ENCODE measurements at places on chromosomes 11 and 22. TPM values are rescaled to one million over a fixed set of nuclear protein-coding genes. Genes with fewer than 3 reads are reported as not detected.

AIFM3 gene
- not detected for polyA plus RNA-seq

DNA sequence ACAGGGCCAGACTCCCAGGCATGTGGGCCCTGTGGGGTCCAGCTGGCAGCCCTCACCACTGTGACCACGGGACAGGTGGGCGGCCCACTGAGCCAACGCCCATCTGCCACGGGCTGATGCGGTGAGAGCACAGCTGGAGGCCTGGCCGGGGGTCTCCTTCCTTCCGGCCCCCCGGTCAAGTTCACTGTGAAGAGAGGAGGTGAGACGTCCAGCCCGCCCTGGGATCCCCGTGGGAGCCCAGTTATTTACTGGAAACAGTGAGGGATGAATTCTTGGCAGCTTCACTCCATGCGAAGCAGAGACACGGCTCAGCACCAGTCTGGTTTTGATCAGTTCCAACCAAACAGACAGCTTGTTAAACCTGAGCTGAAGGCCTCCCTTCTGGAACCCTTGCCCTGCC lies 38.7 kb downstream of the WNT11 start:
- no peaks in the 10 kb centered on the region for H3K27me3 ChIP-seq
- H3K36me3 ChIP-seq = no peaks in the 10 kb centered on the region
- no peaks in the 10 kb centered on the region for H3K4me1 ChIP-seq
- no peak for DNase-seq
- no peak overlapping the region for H3K27ac ChIP-seq

GRCh38 chr11:76236092-76236999 lies 30.0 kb upstream of the WNT11 start:
- peak overlapping the region; percentile 87 for H3K27ac ChIP-seq
- peak overlapping the region; percentile 63 for H3K4me3 ChIP-seq
- no peaks in the 10 kb centered on the region for H3K36me3 ChIP-seq
- H3K27me3 ChIP-seq = no peaks in the 10 kb centered on the region

- H3K27ac ChIP-seq = no peak overlapping the region
- DNase-seq = no peak
- H3K27me3 ChIP-seq = no peaks in the 10 kb centered on the region
Observed at GRCh38 chr11:128179039-128179438, 408.3 kb downstream of the ETS1 start.

DNA sequence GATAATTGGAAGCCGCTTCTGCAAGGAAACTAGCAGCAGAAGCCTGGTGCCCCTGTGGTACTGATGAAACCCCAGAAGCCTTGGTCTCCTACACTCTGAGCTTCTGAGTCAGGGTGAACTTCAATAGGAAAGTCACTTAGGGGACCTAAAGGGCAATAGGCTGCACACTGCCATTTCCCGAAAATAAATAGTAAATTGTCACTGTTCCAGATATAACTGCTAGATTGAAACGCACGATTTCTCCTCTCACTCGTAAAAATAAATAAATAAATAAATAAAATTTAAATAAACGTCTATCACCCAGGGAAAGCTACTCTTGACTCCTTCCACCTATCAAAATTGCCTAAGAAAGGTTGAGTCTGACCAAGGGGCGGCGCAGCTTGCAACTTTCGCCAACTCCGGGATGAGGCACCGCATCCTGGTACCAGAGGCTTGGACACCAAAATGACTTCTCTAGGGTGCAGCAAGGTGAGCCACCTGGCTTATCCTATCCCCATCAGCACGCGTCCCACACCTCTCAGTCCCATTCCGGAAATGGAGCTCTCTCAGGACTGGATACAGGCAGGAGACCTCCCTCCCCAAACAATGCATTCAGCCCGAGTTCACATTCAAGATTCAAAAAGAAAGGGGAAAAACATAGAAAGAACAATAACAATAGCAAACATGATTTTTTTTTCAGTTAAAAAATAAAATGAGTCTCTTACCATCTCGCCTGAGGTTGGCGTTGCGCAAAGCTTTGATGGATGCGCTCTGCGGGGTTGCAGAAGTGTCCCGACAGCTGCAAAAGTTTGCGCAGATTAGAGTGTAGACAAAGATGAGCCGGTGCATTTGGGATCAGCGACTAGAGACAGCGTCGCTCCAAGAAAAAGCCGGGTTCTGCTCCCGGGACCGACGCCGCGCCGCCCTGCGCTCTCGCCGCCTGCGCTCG lies 583 bp downstream of the PDGFD start:
- H3K27ac ChIP-seq = peak overlapping the region; percentile 63
- peak; percentile 67 for DNase-seq
- no peaks in the 10 kb centered on the region for H3K36me3 ChIP-seq
- peaks cover 3% of the 10 kb centered on the region for H3K4me1 ChIP-seq
- H3K27me3 ChIP-seq = no peaks in the 10 kb centered on the region

DNA sequence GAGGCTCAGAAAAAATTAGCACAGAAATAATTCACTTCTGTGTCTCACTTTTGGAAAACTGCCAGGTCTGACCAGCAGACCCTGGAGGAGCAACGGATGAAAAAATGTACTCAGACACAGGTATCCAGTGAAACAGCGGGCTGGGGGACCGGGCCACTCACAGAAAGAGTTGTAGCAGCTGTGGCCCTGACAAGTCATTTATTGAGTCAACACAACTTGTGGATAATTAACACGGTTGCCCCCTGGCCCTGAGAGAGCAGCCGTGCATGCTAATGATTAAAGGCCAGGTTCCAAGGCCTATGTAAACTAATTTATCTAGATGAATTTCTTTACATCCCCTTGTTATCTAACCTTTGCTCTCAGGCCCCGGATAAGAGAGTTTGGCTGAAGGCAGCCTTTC lies 131.3 kb downstream of the AASDHPPT start:
- H3K4me3 ChIP-seq = no peak overlapping the region
- no peak overlapping the region for H3K27ac ChIP-seq
- peaks cover 5% of the 10 kb centered on the region for H3K4me1 ChIP-seq
- no peaks in the 10 kb centered on the region for H3K36me3 ChIP-seq
- no peak for DNase-seq

GRCh38 chr22:24188705-24189248 lies 7.5 kb downstream of the SUSD2 start:
- DNase-seq = peak; percentile 31
- H3K27ac ChIP-seq = no peak overlapping the region
- peaks cover 5% of the 10 kb centered on the region for H3K4me1 ChIP-seq
- no peaks in the 10 kb centered on the region for H3K36me3 ChIP-seq
- no peaks in the 10 kb centered on the region for H3K27me3 ChIP-seq
- no peak overlapping the region for H3K4me3 ChIP-seq

- DNase-seq = no peak
- no peaks in the 10 kb centered on the region for H3K27me3 ChIP-seq
- H3K4me3 ChIP-seq = no peak overlapping the region
- no peak overlapping the region for H3K27ac ChIP-seq
- no peaks in the 10 kb centered on the region for H3K36me3 ChIP-seq
Observed at GRCh38 chr11:69257838-69258658, 35.9 kb upstream of the MYEOV start.

GRCh38 chr11:27926486-27926885 lies 181.5 kb downstream of the KIF18A start:
- H3K4me3 ChIP-seq = no peak overlapping the region
- H3K27me3 ChIP-seq = no peaks in the 10 kb centered on the region
- no peak overlapping the region for H3K27ac ChIP-seq
- H3K36me3 ChIP-seq = no peaks in the 10 kb centered on the region

DNA sequence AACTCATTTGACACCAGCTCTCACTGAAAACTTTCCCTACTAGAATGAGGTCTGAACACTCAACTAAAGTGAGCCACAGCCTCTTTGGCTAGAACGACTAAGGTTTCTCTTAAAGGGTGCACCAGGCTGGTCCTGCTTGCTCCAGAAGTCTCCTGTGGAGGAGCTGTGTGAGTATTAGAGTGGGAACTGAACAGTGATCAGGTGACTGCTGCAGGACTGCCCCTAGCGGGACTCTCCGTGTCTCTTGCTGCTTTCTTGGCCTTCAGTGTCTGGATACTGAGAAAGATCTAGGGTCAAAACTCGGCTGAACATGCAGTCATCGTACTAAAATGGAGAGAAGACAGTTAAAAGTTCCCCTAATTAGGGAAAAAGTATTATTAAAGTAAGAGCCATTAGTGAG lies 34.6 kb downstream of the FAM118A start:
- H3K27ac ChIP-seq = no peak overlapping the region
- DNase-seq = no peak
- no peaks in the 10 kb centered on the region for H3K36me3 ChIP-seq
- no peaks in the 10 kb centered on the region for H3K4me1 ChIP-seq
- no peak overlapping the region for H3K4me3 ChIP-seq
- H3K27me3 ChIP-seq = no peaks in the 10 kb centered on the region

Data from ovary (tissue), 10 donors.